ENCODE measurements at places on chromosomes 16 and 17.

DNA sequence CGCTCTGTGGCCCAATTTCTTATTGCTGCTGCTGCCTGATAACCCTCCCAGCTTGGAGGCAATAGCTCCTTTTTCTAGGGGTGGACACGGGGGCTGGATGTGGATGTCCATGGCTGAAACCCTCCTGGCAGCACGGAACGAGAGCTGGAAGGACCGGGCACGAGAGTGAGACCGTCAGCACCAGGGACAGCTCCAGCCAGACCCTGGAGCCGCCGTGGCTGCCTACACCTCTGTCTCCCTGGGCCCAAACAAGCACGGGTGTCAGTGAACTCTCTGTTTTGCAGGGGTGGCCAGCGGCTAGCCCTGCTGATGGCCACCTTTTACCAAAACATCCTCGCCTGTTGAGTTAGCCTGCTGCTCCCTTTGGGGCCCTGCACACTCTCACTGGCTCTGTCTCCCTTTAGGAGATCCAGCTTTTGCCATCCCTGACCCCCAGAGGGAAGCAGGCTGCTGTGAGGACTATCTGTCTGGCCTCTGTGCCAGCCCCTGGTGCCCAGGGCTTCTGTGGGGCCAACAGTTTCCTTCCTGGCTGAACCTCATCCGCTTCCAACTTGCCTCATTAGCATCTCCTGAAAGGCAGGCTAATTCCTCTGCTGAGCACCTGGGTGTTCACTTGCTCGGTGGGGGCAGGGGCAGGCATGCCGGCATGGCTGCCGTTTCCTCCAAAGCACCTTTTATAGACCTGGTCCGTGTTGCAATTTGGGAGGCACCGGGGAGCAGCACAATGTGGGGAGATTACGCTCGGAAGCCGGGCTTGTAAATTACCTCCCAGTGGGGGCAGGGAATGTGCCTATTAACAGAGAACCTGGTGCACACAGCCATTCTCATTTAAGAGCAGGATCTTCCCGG is 118.1 kb downstream of the ENGASE start:
- no peak for DNase-seq

DNA sequence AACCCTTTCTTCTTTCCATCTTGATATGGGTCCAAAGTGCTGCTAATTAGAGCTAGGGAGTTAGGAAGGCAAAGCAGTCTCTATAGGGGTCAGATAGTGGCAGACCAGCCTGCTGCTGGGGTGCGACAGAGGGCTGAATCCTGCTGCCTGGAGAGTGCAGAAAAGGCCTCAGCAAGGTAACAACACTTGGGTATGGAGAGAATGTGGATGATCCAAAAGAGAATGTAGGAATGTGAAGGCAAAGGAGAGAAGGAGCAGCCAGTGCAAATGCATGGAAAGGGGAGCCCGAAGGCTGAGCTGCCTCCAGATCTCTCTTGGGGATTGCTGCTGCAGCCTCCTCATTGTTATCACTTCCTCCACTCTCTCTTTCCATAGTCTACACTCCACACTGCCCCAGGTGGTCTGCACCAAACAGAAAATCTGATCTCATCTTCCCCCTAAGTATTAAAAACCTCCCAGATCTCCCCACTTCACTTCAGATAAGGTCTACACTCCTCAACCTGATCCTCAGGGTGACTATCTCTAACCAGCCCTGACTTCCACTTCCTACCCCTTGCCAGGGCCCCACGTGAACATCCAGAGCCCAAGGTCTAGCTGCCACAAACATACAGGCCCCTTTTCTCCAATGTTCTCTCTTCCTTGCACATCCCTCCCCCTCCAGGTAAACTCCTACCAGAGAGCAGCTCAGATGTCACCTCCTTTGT is 28.8 kb downstream of the TOM1L2 start:
- no peak for DNase-seq

DNA sequence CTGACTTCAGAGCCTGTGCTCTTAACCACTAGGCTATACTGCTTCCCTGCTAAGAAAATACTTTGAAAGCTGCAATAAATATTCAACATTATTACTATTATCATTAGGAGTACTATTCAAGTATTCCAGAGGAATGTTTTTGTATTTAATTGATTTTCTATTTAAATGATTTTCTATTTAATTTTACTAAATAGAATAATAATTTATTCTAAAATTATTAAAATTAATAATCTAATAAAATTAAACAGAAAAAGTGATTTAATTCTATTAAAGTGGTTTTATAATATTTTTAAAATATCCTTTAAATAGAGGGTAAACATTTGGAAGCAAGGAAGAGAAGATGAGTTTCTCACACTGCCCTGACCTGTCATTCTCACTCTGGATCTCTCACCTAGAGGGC is 173.8 kb downstream of the DNAH9 start:
- no peak for DNase-seq

GRCh38 chr17:79022507-79022991 is 1.4 kb upstream of the C1QTNF1 start:
- no peak for DNase-seq

GRCh38 chr17:37310940-37311339 is 64.8 kb upstream of the C17orf78 start:
- no peak for DNase-seq

- no peak for DNase-seq
These were observed 155.7 kb downstream of the CMIP start for GRCh38 chr16:81600275-81600674.

DNA sequence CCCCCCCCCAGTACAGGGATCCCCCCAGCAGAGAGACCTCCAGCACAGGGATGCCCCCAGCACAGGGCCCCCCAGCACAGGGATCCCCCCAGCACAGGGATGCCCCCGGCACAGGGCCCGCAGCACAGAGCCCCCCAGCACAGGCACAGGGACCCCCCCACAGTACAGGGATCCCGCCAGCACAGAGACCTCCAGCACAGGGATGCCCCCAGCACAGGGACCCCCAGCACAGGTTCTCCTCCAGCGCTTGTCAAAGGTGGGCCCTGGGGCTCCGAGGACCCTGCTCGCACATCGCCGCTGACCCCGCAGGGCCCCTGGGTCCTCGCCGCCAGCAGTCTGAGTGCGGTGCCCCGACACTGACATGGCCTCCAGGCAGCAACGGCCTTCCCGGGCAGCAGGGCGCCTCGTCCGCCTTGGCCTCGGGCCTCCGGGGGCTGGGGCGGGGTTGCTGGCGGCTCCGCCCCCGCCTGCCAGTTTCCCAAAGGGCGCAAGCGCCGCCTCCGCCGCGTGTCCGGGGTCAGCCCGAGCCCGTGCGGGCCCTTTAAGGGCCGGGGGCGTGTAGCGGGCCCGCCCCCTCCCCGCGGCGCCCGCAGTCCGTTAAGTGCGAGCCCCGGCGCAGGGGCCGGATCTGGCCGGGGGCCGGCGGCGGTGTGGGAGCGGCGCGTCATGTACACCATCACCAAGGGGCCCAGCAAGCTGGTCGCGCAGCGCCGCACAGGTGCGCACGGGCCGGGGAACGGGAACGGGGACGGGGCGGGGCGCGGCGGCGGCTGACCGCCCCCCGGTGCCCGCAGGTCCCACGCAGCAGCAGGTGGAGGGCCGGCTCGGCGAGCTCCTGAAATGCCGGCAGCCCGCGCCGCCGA is at the start of gene MCRIP2:
Gene MCRIP2, plus strand, starts transcription at position 503 of the 863 bp plus-strand sequence. Its CDS starts 164 bp downstream, at position 667.
- DNase-seq: peak; percentile 48

GRCh38 chr17:17200831-17201230 is 5.3 kb downstream of the PLD6 start:
- DNase-seq: no peak

DNA sequence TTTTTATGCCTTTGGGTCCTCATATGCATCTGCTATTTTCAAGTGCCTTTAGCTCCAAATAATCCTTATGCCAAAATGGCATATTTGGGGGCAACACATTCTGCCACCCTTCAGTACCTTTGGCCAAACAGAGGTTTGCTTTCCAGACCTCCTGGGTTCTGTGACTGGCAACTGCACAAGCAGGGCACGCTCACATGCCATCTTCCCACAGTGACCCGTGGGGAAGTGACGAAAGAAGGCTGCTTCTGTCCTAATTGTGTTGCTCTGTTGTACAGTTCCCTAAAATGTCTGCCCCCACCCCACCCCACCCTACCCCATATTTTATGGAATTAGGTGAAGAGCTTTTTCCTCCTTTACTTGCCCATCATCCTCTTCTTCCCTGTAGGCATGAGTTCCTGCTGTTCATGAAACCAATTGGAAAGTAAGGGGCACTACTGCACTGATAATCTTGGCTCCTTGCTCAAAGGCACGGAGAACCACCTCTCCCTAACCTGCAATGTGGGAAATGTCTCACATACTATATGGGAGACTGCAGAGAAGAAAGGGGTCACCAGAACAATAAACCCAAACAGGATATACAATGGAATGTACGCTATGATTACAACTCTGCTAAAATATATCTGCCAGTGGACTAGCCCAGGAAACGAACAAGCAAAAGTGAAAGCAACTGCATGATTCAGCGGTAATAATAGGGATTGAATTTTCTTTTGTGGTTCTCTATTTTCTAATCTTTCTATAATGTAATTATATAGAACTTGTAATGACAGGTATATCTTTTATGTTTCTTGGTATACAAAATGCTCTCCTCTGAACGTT is 3.3 kb upstream of the SLFN12L start:
- DNase-seq: peak; percentile 16

DNA sequence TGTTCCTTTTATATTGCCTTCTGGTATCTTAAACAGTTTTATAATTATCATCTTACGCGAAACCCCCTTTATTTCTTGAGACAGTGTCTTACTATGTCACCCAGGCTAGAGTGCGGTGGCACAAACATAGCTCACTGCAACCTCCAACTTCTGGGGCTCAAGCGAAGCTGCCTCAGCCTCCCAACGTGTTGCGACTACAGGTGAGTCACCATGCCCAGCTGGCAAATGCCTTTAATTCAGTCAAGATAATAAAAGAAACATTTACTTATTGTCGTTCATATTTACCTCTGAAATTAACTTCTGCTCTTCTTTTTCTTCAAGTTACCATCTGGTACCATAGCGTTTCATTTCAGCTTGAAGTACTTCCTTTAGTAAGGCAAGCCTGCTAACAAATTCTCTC is 43.9 kb downstream of the FBXL20 start:
- DNase-seq: no peak

GRCh38 chr17:61235827-61236197 is 163.8 kb upstream of the TBX2 start:
- no peak for DNase-seq

DNA sequence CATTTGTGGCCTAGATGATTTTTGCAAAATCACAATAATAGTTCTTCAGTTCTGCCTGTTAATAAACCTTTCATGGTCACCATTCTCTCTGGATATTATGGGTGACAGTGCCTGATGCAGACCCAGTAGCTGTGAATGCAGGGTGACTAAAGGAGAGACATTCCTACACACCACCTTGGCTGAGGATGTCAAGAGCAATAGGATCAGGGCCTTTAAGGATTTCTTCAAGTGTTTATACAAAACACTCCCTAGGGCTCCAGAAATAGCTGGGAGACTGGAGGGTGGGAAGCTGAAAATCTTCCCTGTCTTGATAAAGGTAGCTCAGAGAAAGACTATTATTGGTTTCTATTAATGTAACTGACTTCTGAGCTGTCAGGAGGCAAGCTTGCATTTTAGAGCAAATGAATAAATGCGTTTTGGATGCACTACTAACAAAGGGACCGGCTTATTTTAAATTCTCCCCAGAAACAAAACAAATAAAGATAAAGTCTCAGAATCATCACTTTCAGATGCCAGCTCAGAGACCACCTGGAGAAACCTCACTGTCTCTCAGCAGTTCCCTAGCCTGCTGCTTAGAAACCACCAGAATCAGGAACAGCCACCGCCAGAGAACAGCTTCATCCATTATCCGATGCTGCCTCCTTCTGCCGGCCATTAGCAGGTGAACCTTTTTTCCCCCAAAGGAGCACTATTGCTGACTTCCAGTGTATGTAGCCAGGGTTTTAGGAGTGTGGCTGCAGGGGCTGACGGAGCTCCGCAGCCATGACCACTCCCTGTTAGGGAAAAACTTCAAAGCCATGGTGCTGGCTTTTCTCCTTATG is 171.4 kb upstream of the DYNLRB2 start:
- no peak for DNase-seq

- DNase-seq: no peak
These were observed 8.6 kb upstream of the TOX3 start for GRCh38 chr16:52555572-52555971.

- DNase-seq: no peak
These were observed 337.1 kb downstream of the MAF start for GRCh38 chr16:79263425-79263824.

- no peak for DNase-seq
These were observed 353.8 kb upstream of the HSBP1 start for GRCh38 chr16:83453977-83454376.

GRCh38 chr16:53085931-53086421 is 31.2 kb downstream of the CHD9 start:
- DNase-seq: no peak

DNA sequence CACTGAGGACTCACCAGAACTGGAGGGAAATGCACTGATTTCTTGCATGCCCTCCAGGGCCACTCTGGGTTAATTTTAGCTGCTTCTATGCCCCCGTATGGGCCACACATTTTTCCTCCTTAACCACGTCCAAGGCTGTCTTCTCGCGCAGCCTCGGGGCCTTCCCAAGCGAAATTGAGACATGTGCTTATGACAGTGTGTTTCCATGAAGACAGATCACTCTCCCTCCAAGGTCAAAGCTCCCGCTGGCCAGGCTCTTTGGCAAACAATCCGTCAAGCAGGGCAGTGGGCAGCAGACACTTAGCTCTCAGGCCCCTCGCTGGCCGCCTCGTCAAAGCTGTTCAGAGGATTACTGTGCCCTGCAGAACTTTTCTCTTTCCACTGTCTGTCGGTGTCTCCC is 243.0 kb upstream of the N4BP1 start:
- no peak for DNase-seq

- no peak for DNase-seq
These were observed 38.4 kb downstream of the TOM1L2 start for GRCh38 chr17:17933775-17934174.

DNA sequence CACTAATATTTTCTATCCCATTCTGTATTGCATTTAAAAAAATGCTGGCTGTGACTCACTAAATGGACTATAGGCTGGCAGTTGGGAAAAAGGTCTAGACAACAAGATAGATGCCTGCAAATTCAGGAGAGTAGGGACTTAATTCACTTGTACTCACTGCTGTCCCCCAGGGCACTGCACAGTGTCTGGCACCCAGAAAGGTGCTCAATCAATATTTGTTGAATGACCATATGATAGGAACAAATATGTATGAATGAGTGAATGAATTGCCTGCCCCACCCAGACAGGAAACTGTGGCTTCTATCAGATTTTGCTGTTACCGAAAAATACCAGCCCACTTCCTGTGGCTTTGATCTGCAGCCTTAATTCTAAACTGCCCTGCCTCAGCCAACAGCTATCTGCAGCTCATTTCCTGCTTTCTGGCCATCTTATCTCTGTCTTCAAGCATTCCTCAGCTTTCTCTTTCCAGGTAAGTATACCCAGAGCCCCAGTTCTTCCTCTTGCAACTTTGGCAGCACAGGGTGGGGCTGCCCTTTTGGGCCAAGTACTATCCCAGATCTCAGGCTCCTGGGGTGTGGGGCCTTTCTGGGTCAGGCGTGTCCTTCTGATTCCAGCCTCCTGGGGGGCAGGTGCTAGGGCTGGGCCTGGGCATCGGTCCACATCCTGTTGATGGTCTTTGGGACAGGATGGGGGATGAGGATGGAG is 15.3 kb upstream of the TNS4 start:
- DNase-seq: peak; percentile 46

- DNase-seq: peak; percentile 79
These were observed 399.7 kb downstream of the XYLT1 start for GRCh38 chr16:17070882-17071592.
